Activated CD4-positive, alpha-beta T cell treated with anti-CD3 and anti-CD28 coated beads, Interleukin-2, amount 10 ng/mL, durations not matched to agents 7 days and 5 days (primary cell): ENCODE measurements at places on chromosomes 11 and 22. TPM values are rescaled to one million over a fixed set of nuclear protein-coding genes. Genes with fewer than 3 reads are reported as not detected.

DNA sequence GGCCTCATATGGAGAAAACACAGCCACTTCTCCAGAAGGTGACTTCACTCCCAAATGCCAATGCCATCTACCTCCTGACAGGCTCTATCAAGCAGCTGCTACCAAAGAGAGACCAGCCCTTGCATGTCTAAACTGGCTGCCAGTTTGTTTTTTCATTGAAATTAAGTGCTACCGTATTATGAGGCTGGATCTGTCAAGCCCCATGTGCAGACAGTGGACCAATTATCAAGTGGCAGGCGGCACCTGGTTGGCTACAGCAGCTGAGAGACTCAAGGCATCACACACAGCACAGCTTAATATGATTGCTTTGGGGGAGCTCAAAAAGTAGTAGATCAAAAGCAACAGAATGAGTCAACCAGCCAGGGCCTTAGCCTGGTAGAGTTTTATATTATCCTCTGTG lies 1293.0 kb upstream of the TENM4 start:
- no peak overlapping the region for H3K27ac ChIP-seq
- H3K27me3 ChIP-seq, result no peaks in the 10 kb centered on the region
- H3K4me3 ChIP-seq, result no peak overlapping the region
- no peaks in the 10 kb centered on the region for H3K36me3 ChIP-seq

GRCh38 chr22:27125539-27125938 lies 468.2 kb downstream of the MIAT start:
- no peak for DNase-seq
- H3K4me3 ChIP-seq, result no peak overlapping the region
- H3K27me3 ChIP-seq, result peaks cover 31% of the 10 kb centered on the region

DNA sequence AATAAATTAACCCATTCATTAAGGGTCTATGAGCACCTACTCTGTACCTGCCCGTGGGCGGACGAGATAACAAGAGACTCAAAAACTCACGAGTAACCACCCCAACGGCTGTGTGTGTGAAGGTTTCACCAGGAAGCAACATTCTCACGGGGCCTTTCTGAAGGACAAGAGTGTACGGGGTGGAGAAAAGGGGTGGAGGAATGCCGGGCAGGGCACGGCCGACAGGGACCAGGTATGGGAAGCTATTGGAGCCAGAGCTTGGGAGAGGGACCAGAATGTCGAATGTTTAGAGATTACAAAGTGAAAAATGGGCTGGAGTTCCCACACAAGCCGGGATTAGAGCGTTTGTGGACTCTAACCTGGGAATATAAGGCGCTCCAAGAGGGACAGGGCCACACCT lies 1.6 kb downstream of the KMT5B start:
- H3K27ac ChIP-seq, result peak overlapping the region; percentile 88
- H3K27me3 ChIP-seq, result peaks cover 14% of the 10 kb centered on the region
- H3K4me1 ChIP-seq, result peaks cover 39% of the 10 kb centered on the region

GRCh38 chr11:9765320-9766101 lies 101.6 kb downstream of the SWAP70 start:
- H3K36me3 ChIP-seq, result no peaks in the 10 kb centered on the region
- no peak overlapping the region for H3K4me3 ChIP-seq
- no peak overlapping the region for H3K27ac ChIP-seq
- DNase-seq, result no peak
- H3K4me1 ChIP-seq, result no peaks in the 10 kb centered on the region
- H3K27me3 ChIP-seq, result no peaks in the 10 kb centered on the region

WBP2NL gene
- total RNA-seq, result 1.6 TPM

ANGPTL5 gene
- not detected for total RNA-seq

CPT1B gene
- total RNA-seq, result 107 TPM

MUC6 gene
- total RNA-seq, result not detected
